ENCODE measurements at places on chromosomes 3 and 15.

DNA sequence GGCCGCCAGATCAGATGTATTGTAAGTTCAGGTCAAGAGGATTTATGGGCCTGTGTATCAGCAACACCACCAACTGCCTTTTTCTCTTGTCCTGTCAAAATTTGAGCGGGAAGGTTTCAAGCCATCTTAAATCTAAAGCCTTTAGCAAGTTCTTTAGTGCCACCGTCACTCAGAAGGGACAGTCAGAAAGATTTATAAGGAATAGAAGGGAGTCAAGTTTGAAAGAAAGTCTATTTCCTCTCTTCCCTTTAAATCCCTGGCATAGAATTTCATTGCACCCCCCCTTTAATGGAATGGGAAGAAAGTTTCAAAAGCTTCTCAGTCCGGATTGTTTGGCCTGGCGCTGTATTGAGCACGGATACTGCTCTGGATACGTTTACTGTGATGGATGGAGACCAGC is 359.4 kb downstream of the FEZF2 start:
- DNase-seq, result no peak

DNA sequence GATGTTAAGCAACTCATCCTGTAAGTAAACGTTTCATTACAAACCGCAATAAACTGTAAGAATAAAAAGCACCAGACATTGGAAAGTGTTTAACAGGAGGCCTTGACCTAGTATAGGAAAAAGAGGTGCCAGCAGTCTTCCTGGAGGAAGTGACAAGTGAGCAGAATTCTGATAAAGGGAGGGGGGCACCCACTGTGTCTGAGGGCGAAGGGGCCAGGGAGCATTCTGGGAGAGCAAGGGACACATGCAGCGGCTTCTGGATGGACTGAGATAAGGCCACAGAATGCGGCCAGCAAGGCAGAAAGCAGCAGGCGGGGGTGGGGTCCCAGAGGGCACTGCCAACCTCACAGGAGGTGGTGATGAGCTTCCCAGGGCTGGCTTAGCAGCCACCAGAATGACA is 80.2 kb downstream of the MTHFS start:
- no peak for DNase-seq

DNA sequence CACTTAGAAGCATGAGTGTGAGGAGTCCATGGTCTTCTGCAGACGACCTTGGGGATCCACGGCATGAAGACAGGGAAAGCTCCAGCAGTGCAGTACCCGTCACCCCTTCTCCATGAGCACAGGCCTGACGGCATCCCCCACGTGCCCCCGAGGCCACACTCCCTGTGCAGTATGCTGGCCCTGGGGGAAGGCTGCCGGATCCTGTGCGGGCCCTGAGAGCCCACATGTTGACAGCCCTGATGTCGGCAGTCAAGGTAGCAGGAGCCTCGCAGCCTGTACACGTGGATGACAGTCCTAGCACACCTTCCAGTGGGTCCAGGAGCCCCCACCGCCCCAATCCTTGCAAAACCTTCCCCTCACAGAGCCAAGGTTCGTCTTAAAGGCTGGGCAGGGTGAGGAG is 195.3 kb downstream of the ATP10A start:
- no peak for DNase-seq

DNA sequence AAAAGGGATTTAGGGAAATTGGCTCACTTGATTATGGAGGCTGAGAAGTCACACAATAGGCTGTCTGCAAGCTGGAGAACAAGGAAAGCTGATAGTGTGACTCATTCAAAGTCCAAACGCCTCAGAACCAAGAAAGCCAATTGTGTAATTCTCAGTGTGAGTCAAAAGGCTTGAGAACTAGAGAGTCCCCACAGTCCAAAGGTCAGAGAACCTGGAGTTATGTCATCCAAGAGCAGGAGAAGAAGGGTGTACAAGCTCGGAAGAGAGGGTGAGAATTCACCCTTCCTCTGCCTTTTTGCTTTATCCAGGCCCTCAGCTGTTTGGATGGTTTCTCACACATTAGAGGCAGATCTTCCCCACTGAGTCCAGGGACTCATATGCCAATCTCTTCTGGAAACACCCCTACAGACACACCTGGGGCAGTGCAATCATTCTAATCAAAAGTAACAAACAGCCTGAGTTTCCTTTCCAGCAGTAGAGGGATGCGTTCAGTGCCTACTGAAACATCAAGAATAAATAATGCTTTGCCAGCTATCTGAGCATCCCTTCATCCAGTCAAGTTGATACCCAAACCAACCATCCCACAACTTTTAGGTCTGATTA is 271.5 kb downstream of the SATB1 start:
- DNase-seq, result no peak

DNA sequence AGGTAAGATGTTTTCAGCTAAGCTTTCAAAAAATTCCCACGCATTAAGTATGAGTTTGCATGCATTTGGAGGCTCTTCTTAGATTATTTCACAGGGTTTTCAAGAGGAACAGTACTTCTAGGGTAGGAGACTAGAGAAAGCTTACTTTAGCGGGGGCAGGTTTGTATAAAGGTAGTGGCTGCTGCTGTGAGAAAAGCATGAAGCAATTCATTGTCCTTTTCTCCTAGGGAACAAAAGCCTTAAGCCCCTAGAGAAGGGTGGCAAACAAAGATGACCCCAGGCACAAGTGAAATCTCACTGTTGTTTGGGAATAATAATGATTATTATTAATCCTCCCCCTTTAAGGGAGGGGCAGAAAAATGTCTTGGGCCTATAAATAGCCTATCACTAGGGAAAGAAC is 310.7 kb downstream of the DIPK2A start:
- DNase-seq, result no peak

- DNase-seq, result peak; percentile 35
Measured at GRCh38 chr15:90561344-90562244, 31.9 kb downstream of the CRTC3 start.

- DNase-seq, result no peak
Measured at GRCh38 chr3:183490653-183491052, 62.2 kb upstream of the MCF2L2 start.

GRCh38 chr3:106343811-106344210 is 475.0 kb upstream of the CBLB start:
- no peak for DNase-seq

DNA sequence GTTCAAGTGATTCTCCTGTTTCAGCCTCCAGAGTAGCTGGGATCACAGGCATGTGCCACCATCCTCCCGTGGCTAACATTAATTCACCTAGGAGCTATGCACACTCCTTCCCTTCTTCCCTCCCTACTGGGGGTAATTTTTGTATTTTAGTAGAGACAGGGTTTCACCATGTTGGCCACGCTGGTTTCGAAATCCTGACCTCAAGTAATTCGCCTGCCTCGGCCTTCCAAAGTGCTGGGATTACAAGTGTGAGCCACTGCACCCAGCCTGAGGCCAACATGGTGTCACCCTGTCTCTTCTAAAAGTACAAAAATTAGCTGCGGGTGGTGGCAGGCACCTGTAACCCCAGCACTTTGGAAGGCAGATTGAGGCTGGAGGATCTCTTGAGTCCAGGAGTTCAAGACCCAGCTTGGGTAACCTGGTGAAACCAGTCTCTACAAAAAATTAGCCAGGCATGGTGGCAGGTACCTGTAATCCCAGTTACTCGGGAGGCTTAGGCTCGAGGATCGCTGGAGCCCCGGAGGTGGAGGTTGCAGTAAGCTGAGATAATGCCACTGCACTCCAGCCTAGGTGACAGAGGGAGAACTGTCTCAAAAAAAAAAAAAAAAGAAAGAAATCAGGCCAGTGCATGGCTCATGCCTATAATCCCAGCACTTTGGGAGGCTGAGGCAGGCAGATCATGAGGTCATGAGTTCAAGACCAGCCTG is 6.1 kb downstream of the RNU5B-1 start:
- DNase-seq, result no peak

Measured in activated T-cell treated with anti-CD3 and anti-CD28 coated beads, Interleukin-2, amount 50 U/mL, for 72 hours (primary cell).